ENCODE measurements at places on chromosomes 3 and 15.

DNA sequence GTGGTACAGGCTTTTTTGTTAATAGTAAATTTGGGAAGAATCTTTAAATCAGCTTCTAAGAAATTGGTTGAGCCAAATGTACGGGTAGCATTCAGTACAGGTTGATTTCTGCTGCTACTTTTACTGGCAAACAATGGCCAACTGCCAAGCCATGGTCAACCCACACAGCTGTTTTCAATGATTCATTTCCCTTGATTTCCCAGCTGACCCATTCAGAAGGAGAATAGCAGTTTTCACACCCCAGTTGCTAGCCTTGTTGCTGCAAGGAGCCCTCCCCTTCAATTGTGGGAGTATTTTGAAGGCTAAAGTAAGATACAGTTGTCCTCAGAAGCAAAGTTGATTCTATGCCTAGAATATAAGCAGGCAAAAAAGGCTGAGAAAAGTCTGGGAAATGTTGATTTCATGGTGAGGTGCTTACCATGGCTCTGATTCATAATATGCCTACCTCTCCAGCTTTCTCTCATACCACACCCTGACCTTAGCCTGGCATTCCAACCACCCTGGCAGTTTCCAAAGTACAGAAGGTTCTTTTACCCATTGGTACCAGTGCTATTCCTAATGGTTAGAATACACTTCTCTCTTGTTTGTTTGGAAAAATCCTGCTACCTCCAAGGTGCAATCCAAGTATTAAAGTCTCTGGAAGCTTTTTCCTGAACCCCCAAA, 320.3 kb upstream of the TGFBR2 start:
- DNase-seq, result peak; percentile 68

DNA sequence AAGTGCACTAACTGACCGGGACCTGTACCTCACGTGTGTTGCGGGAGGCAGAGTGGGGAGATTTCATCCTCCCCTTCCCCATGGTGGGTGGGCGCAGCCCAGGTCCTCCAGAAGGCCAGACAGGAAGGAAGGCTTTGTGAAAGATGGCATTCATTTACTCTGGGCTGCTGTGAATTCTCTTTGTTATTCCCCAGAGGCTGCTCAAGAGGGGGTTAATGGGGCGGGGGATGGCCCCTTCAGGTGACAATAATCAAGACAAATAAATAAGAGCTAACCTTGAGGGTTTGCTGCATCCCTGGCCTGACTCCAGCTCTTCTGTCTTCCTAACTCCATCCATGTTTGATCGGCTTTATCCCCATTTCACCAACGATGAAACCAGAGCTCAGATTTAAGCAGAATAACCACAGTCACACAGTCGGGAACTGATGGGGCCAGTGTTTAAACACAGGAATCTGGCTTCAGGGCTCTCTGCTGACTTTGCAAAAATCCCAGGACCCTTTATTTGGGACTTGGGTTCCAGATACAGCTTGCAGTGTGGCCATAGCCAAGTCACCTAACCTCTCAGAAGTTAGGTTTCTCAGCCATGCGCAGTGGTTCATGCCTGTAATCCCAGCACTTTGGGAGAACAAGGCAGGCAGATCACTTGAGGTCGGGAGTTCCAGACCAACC, 16.5 kb downstream of the PIF1 start:
- DNase-seq, result no peak

- DNase-seq, result no peak
These were observed 121.8 kb upstream of the NR2E3 start for GRCh38 chr15:71688509-71689094.

GRCh38 chr3:141421639-141422319, 53.5 kb downstream of the ZBTB38 start:
- no peak for DNase-seq

GRCh38 chr15:96460106-96460505, 129.6 kb downstream of the NR2F2 start:
- no peak for DNase-seq
